ENCODE measurements at places on chromosomes 7 and 10.

DNA sequence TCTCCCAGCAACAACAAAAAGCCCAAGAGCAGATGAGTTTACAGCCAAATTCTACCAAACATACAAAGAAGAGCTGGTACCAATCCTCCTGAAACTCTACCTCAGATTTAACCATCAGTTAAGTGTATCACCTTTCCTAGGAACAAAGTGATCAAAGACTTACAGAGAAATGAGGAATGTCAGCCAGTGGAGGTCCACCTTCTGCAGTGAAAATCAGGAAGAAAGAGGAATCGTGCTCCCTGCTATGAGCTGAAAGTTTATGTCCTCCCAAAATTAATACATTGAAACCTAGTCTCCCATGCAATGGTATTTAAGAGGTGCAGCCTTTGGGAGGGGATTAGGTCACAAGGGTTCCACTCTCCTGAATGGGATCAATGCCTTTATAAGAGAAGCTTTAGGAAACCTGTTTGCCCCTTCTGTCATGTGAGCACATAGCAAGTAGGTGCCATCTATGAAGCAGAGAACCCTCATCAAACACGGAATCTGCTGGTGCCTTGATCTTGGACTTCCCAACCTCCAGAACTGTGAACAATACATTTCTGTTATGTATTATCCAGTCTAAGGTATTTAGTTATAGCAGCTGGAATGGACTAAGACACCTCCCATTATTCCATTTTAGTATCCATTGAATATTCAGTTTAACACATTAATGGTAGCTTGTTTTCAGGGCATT lies 139.0 kb upstream of the FZD8 start:
- DNase-seq: no peak

DNA sequence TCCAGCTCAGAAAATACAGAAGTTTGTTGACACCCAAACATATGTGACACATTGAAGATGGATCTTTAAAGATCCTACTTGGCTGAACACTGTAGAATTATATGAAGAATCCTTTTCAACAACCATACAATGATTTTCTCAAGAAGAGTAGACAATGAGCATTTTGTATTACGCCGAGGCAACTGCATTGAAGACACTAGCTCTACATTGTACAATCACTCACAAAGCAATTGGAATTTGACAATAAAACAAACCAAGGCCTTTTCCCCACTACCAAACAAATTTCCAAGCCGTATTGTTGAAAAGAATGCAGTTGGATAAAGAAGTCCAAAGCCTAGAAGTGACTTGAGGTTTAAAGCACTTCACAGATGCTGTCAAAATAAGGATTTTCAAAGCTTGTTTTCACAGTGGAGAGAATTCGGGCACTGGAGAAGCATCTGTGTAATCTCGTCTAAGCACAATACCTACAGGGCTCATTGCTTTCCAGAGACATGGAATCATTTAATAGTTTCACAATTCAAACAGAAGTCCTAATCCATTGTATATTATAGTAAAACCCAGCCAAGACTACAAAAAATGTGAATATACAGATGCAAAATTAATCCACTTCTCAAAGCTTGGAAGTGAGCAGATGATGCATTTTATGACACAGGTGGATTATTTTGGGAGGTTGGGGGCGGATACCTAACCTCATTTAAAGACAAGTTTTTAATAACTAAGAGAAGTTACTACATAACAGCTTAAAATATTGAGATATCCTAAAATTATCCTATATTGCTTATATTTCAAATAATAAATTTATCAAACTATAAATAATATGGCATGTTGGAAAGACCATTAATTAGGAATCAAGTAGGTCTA lies 78.6 kb downstream of the SORCS1 start:
- no peak for DNase-seq

DNA sequence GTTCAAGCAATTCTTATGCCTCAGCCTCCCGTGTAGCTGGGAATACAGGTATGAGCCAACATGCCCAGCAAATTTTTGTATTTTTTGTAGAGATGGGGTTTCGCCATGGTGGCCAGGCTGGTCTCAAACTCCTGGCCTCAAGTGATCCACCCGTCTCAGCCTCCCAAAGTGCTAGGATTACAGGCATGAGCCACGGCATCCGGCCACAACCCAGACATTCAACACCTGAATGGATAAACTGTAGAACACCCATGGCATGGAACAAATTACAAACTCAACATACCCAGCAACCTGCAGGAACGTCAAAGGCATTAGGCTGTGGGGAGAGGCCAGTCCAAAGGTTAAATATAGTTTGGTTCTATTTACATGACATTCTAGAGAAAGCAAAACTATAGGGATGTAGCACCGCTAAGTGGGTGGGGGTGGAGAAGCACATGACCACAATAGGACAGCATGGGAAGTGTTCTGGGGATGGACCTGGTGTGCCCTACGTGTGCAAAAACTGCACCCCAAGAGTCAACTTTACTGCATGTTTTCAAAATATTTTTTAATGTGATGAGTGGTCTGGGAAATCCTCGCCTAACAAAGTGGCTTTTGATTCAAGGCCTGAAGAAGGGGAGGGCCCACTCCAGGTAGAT lies 6.5 kb upstream of the PGAM2 start:
- DNase-seq: no peak

DNA sequence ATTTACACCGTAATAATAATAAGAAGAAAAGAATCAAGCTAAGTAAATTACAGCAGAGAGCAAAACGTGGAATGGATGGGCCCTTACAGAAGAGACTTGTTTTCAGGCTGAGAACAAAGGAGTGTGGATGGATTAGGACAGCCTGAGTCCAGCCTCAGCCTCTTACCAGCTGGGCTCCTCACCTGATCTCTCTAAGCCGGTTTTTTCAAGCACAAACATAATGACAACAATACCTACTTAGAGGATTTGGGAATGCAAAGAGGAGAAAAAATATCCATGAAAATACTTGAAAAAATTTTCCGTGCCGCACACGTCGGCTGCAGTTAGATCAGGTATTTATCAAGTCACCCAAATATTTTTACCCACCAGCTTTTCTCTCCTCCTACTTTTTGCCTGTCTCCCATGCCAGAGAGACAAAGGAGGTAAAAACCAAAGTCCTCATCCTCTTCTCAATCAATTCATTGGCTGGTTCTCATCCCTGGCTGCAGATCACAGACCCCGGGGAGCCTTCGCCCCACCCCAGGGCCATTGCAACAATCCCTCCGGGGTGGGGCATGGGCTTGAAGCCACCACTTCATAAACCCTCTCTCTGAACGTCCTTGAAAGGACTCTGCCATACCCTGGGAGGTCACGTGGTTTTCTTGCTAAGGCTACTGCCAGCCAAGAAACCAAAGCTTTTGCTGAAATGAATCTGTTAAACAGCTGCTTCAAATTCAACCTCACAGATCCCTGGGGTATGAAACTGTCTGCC lies 29.7 kb upstream of the GTF2I start:
- DNase-seq: peak; percentile 64

- no peak for DNase-seq
Observed at GRCh38 chr10:73803680-73804286, 7.6 kb downstream of the NDST2 start.

- DNase-seq: no peak
Observed at GRCh38 chr7:33061282-33061937, 1.2 kb downstream of the NT5C3A start.
